ENCODE measurements at places on chromosomes 3 and 15.

DNA sequence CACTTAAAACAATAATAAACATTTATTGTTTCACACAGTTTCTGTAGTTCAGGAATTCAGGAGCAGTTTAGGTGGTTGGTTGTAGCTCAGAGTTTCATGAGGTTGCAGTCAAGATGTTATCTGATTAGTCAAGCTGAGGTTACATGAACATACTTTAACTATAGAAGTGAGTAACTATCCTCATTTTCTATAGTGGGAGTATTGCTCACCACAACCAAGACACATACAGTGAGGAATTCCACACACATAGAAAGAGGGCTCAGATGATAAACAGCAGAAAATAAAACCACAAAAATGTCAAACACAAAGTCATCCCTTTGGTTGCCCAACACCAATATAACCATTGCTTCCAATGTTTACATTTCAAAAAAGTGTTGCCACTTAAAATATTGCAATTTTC, 13.6 kb downstream of the SCN11A start:
- DNase-seq, result no peak

- DNase-seq, result no peak
Measured at GRCh38 chr3:71241981-71242560, 341.5 kb downstream of the FOXP1 start.

GRCh38 chr3:134606033-134607025, 44.5 kb downstream of the KY start:
- no peak for DNase-seq

- DNase-seq, result no peak
Measured at GRCh38 chr3:54836871-54837270, 91.0 kb downstream of the LRTM1 start.

DNA sequence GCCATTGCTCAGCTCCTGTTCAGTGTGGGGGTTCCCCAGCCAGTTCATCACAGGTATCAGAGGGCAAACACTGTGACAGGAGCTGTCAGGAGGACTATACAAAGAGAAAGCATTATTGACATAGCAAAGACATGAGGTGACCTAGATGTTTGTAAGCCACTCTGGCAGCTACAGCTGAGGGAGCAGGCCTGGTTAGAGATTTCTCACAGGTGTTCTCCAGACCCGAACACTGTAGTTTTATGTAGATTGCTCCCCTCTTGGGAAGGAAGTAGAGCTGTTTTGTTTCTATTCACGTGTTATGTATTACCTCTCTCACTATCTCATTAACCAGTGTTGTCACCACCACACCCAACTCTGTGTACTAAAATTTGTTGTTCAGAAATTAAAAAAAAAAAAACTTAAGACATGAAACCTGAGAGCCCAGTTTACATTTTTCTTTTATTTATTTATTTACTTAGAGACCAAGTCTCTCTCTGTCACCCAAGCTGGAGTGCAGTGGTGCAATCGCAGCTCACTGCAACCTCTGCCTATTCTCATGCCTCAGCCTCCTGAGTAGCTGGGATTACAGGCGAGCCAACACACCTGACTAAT, 123.7 kb downstream of the RBPMS2 start:
- no peak for DNase-seq

- peak; percentile 53 for DNase-seq
Measured at GRCh38 chr15:28987337-28987736, 101.6 kb downstream of the APBA2 start.

GRCh38 chr3:60573494-60573893, 677.8 kb downstream of the FHIT start:
- DNase-seq, result no peak

- no peak for DNase-seq
Measured at GRCh38 chr3:191139736-191140135, 59.3 kb upstream of the OSTN start.

DNA sequence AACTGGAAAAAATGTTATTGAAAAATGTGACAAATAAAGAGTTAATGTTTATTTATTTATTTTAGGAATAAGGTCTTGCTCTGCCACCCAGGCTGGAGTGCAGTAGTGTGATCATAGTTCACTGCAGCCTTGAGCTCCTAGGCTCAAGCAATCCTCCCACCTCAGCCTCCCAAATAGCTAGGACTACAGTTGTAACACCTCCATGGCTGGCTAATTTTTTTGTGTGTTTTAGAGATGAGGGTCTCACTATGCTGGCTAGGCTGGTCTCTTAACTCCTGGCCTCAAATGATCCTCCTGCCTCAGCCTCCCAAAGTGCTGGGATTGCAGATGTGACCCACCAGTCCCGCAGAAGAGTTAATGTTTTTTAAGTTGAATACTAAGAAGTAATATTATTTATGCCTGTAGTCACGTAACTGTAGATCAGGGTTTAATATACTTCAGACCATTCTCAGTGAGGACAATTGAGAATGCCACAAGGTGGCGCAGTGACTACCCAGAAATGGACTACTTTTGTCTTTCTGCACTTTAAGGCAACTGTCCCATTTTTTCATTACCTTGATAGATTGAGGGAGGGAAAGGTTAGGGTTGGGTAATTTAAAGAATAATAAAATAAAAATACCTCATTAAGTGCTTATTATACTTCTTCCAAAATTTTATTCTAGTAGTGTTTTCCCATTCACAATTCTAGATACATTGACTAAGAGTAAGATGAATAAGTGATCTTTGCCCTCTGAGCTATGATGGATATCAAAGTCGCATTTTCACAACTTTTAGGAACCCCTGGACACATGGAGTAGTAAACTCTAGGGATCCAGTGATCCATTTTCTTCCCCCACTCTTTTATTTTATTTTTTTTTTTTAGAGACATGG, 6.0 kb downstream of the MUC13 start:
- no peak for DNase-seq

- DNase-seq, result no peak
Measured at GRCh38 chr3:48187301-48187578, 977 bp downstream of the CDC25A start.

DNA sequence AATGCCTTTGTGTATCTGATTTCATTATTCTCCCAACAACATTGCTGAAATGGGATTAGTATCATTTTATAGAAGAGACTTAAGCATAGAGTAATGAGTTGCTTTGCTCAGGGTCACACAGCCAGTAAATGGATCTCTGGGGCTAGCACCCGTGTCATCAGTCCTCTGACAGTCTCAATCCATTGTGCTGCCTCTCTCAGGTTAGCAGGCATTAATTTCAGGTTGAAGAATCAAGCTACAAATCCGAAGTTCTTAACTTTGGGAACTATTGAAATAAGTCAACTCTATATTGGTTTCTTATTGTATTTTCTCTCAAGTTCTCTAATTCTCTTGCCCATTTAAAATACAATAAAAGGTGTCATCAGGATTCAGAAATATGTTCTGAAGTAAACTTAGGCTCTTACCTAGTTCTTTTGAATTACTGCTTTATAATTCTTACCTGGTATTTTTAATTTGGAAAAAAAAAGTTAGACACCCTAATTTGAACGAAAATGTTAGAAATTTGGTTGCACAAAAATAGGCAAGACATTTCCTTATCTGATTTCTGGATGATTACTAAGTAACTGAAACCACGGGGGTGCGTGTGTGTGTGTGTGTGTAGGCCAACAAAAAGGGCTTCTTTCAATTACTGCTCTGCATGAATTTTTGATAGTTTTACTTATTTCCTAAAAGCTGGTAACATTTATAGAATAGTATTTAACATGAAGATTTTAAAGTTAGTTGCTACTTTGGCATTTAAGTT, 189.8 kb downstream of the MBNL1 start:
- DNase-seq, result no peak

GRCh38 chr3:21979706-21980105, 228.7 kb upstream of the ZNF385D start:
- no peak for DNase-seq

DNA sequence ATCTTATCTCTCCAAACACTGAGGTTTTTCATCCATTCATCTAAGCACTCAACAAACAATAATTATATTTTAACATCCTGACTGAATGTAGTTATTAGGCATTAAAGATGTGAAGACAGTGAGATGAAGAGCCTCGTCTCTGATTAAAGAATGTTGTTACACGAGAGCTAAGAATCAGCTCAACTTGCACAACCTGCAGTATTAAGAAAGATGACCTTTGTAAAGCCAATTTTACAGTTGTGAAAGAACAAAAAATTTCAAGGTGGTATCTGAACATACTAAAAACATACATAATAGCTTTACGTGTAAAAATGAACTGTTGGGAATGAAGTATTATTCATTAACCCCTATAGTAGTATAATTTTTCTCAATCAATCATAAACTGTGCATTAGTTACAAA, 12.8 kb downstream of the CLDN1 start:
- no peak for DNase-seq

GRCh38 chr3:42875325-42876151, at the start of gene CYP8B1:
Gene CYP8B1, minus strand, starts transcription at chr3:42875879. Its CDS starts 63 bp downstream, at chr3:42875816.
- peak; percentile 74 for DNase-seq

DNA sequence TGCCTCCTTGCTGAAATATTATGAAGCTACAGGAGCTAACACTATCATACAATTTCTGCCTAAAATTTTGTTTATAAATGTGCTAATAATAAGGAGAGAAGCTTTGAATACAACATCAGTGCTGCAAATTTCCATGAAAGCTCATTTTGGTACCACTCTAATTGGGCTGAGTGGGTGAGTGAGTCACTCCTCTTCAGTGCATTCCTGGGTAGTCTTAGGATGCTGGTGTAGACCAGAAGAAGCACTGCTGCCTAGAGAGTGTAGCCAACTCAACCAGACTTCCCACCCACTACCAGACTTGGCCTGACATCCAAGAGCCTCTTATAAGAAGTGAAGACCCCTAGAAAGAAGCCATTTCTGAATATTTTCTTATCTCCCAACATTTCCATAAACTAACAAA, 32.5 kb upstream of the CCDC54 start:
- DNase-seq, result no peak

- peak; percentile 67 for DNase-seq
Measured at GRCh38 chr15:99729920-99730319, 3.3 kb downstream of the LYSMD4 start.

- DNase-seq, result no peak
Measured at GRCh38 chr3:157488144-157488543, 15.1 kb downstream of the VEPH1 start.

- no peak for DNase-seq
Measured at GRCh38 chr3:30550246-30550645, 56.2 kb upstream of the TGFBR2 start.

GRCh38 chr3:170542704-170543103, 43.2 kb downstream of the SLC7A14 start:
- no peak for DNase-seq

GRCh38 chr3:133895208-133896001, at the start of gene RAB6B:
Gene RAB6B, minus strand, starts transcription at chr3:133895882. Its CDS starts 416 bp downstream, at chr3:133895466.
- DNase-seq, result peak; percentile 83

- no peak for DNase-seq
Measured at GRCh38 chr15:36110659-36110993, 468.8 kb upstream of the CDIN1 start.

DNA sequence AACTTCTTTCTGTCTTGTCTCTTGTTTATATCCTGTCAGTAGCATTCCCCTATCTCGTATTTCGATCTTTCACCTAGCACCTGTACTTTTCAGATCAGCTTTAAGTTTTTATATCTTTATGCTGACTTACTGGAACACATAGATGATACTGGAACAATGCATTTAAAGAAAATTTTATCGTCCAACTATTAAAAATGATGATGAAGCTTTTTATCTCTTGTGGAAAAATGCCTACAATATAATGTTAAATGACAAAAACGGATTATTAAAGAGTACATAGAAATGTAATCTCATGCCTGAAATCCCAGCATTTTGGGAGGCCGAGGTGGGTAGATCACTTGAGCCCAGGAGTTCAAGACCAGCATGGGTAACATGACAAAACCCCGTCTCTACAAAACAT, 139.5 kb downstream of the ZPLD1 start:
- no peak for DNase-seq

DNA sequence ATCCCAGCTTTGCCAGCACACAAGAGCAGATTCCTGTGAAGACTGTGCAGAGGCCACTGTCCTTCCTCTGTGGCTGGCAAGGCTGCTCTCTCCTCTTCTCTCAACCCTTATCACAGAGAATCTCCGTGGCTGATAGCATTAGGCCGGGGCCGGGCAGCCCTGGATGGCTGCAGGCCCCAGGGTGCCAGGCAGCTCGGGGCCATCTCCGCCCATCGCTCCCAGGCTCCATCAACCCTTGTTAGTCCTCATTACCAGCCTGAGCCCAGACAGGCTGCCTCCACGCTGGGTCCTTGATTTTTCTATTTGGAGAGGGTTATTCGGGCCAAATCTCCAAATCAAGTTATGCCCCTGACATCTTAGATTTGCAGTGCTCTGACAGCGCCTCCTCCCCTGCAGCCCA, 39.1 kb downstream of the MRPL46 start:
- no peak for DNase-seq

DNA sequence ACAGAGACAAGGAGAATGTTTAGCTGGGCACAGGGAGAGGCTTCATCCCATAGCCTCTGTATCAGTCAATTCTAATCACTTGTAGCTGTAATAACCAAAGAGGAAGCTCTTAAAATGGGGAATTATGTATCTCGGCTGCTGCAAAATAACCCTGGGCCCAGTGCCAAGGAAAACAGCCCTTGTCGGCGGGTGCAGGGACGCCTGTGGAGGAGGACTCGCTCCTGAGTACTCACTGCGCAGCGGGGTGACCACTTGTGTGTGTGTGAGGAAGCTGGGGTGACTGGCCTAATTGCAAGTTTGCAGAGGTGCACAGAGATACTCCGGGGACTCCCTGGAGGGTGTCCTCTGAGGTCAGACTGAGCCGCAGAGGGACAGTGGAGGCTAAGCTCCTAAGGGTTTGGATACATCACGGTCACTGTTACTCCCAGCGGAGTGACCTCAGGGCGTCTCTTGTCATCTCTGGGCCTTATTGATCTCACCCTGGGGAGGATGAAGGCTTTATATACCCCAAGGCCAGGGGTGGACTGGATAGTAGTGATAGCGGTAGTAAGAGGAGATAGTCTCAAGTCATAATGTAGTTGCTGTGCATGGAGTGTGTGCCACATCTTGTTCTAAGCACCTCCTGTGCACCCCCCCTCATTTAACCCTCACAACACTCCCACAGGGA, 37.2 kb downstream of the SLC6A6 start:
- DNase-seq, result peak; percentile 90

DNA sequence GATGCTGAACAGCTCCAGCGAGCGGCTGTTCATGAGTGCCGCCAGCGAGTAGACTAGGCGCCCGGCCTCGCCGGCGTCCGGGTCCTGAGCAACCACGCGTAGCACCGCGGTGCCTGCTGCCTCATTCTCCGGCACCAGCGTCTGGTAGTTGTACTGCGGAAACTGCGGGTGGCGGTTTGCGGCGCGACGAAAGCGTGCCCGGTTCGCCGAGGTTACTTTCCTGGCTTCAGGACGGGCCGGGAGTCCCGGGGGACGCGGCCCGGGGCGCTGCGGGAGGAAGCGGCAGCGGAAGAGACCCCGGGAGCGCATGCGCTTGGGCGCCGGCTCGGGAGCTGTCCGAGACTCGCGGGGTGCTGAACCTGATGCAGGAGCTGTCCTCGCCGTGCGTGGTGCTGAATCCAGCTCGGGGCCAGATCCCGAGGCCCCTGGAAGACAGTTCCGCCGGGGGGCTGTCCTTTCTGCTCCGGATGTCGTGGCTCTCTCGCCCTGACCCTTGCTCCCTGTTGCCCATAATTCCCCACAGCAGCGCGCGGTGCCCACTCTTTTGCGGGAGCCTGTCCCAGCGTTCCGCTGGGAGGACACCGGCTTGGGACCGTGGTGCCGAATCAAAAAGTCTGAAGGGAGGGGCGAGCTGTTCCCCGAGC, 1.1 kb downstream of the CELSR3 start:
- peak; percentile 92 for DNase-seq
